ENCODE measurements at places on chromosomes 6 and 20. TPM values are rescaled to one million over a fixed set of nuclear protein-coding genes. Genes with fewer than 3 reads are reported as not detected.

RIMS1 gene
- not detected for total RNA-seq

PROCR gene
- total RNA-seq: 15.2 TPM

STX11 gene
- total RNA-seq: 2.7 TPM

RPL7L1 gene
- 95.1 TPM for total RNA-seq

CYP39A1 gene
- total RNA-seq: not detected

TMEM170B gene
- total RNA-seq: 0.49 TPM
